ENCODE measurements at places on chromosomes 7 and 10.

- DNase-seq, result peak; percentile 14
Observed at GRCh38 chr10:48523212-48523819, 81.6 kb downstream of the ARHGAP22 start.

GRCh38 chr10:14405076-14406065 lies 74.6 kb upstream of the FRMD4A start:
- DNase-seq, result no peak

GRCh38 chr10:128365156-128365725 lies 239.0 kb upstream of the MKI67 start:
- no peak for DNase-seq

- no peak for DNase-seq
Observed at GRCh38 chr7:148397985-148398384, 192.6 kb upstream of the C7orf33 start.

DNA sequence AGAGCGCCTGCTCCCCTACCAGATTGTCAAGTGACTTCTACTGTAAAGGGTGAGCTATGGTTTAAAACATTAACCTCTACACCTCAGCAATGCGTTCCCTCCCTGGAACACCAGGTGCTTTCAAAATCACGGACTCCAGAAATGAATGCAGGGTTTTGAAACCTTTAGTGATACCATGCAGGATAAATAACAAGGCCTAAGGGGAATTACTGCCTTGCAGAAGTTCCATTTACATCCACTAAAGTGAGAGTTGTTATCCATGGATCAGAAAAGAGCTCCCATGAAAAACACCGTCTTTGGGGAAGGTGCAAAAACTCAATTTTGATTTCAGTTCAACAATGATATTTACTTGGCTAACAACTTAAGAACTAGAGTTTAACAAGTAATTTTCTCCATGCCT lies 4.0 kb downstream of the FZD8 start:
- no peak for DNase-seq

- no peak for DNase-seq
Observed at GRCh38 chr7:13540429-13540828, 449.0 kb downstream of the ETV1 start.

GRCh38 chr7:116526897-116527296 lies 2.1 kb downstream of the CAV1 start:
- no peak for DNase-seq

DNA sequence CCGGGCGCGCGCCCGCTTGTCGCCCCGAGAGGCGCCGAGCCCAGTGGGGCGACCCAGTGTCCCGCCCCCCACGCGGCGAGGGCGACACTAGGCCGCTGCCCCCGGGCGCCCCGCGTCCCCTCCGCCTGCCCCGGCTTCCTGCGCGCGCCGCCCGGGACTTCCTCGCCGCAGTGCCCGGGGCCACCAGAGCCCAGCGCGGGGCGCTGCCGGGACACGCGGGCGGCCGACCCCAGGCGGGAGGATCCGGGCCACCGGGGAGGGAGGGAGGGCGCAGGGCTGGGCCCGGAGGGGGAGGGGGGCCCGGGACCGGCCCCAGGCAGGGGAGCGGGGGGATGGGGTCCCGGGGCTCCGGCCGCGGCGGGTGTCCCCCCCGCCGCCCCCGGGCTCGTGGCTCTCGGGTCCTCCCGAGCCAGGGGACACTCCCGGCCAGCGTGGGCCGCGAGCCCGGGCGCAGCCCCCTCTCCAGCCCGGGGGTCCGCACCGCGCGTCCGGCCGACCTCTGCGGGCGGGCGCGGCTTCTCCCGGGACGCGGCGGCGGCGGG lies 435 bp upstream of the PWWP2B start:
- no peak for DNase-seq

DNA sequence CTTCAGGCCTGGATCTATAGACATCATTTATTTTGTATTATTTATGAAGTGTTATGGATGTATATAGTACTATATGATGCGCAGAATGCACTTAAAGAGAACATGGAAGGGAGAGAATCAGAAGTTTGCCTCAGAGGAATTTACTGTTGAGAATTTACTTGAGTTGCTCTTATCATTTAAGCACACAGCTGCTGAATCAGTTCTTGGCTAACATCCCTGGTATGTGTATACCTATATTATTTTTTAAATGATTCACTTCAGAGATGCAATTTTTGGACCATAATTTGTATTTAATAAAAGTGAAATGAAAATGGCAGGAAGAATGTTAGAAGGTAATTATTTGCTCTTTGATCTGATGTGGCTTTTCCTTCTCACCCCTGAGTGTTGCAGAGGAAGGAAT lies 191.6 kb downstream of the BICC1 start:
- no peak for DNase-seq

DNA sequence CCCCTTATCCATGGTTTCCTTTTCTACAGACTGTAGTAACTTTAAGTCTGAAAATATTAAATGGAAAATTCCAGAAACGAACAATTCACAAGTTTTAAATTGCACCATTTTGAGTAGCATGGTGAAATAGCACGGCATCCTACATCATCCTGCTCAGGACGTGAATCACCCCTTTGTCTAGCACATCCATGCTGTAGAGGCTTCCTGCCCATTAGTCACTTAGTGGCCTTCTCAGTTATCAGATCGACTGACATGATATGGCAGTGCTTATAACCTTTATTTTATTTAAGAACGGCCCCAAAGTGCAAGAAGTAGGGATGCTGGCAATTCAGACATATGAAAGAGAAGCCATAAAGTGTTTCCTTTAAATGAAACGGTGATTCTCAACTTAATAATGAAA lies 82.7 kb downstream of the CPXM2 start:
- DNase-seq, result no peak

GRCh38 chr10:25508112-25508815 lies 333.5 kb downstream of the GPR158 start:
- no peak for DNase-seq

DNA sequence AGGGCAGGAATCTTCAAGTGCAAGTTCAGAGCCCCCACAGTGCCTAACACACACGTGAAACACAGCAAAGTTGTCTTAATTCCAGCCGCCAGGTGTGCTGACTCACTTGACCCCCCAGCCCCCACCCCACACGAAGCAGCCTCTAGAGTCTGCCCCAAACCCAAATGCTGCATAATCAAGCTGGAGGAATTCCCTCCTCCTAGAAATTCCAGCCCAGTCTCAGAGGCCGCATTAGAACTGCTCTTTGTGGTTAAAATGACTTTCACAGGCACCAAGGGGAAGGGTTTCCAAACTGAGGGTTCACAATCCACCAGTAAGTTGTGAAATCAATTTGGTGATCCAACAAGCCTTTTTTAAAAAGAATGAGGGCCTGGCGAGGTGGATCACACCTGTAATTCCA lies 67.0 kb upstream of the PLXNA4 start:
- no peak for DNase-seq

Data from neuronal stem cell (in vitro differentiated cells).